AG10803 (cell line): ENCODE measurements at places on chromosomes 7 and 10.

DNA sequence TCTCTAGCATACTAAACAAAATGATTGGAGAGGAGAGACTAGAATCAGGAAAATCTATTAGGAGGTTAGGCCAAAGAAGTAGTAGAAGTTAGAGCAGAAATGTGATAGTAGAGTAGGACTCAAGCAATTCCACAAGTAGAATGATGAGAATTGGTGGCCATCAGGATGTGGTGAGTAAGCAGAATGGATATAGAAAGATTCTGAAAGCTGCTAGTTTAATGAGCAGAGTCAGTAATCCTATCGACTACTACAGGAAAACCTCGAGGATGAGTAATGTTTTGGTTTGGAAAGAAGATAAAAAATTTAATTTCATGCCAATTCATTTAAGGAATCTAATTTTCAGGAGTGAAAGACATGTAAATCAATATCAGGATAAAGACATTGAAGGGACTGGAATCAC is 648.3 kb upstream of the PHF14 start:
- DNase-seq = no peak

DNA sequence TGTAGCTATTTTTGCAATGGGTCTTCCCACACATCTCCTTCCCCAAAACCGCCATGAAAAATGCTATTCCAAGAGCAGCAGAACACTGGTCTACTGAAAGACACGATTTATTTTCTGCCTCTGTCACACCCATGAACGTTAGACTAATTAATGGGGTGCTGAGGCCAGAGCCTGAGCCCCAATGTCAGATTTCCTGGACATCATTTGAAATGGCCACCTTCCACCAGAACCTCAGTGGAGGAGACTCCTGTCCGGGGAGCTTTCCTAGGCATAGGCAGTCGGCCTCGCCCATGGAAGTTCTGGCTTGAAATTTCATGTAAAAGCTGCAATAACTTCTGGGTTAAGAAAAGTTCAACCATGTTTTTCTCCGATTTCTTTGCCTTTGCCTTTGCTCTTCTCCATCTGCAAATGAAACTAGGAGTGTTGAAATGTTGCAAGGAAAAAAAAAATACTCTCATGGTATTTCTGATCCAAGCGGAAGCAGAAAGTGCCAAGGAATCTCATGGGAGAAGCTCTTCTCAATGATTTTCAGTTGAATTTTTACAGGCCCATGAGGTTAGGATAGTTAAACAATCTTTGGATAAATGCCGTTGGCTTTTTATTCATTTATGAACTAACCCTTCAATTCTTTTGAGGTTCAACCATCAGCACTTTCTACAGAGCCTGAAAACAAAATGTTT is 570.8 kb upstream of the MGMT start:
- no peak for DNase-seq

GRCh38 chr7:27163288-27164044 is 1.9 kb downstream of the HOXA9 start:
- DNase-seq = no peak

GRCh38 chr10:69459101-69459790 is 8.0 kb downstream of the TSPAN15 start:
- DNase-seq = no peak

GRCh38 chr7:148831782-148832181 is 52.3 kb downstream of the EZH2 start:
- DNase-seq = no peak

GRCh38 chr7:17015598-17016031 is 133.8 kb upstream of the AGR3 start:
- peak; percentile 85 for DNase-seq

DNA sequence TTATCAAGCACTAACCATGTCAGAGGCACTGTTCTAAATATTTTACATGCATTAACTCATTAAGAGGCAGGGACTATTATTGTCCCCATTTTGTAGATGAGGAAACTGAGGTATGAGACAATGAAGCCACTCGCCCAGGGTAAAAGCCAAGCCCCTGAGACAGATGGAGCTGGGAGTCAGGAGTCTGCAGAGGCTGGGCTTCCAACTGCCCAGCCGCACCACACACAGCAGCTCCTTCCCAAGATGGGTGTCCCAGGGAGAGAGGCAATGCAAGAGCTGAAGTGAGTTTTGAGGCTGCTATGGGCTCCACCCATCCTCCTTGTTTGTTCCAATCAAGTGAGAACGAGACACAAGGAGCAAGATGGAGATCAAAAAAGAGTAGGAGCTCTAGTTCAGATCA is 244.2 kb downstream of the KCNMA1 start:
- no peak for DNase-seq

DNA sequence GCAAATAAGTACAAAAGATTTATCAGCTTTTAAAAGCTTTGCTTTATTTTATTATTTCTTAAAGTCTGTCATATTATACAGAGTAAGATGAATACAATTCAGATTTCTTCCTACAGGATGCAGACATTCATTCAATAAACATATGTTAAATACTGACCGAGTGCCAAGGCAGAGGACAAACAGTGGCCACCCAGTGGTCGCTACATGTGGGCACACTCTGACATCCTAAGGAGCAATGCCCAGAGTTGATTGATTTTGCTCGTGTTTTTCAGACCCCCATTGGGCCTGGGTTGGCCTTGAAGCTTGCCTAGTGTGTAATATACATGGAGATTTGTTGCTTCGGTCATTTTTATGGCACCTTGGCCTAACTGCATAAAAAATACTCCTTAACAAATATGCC is 201.2 kb downstream of the CCDC3 start:
- DNase-seq = no peak
